HS-5 (cell line): ENCODE measurements at places on chromosomes 11 and 22.

DNA sequence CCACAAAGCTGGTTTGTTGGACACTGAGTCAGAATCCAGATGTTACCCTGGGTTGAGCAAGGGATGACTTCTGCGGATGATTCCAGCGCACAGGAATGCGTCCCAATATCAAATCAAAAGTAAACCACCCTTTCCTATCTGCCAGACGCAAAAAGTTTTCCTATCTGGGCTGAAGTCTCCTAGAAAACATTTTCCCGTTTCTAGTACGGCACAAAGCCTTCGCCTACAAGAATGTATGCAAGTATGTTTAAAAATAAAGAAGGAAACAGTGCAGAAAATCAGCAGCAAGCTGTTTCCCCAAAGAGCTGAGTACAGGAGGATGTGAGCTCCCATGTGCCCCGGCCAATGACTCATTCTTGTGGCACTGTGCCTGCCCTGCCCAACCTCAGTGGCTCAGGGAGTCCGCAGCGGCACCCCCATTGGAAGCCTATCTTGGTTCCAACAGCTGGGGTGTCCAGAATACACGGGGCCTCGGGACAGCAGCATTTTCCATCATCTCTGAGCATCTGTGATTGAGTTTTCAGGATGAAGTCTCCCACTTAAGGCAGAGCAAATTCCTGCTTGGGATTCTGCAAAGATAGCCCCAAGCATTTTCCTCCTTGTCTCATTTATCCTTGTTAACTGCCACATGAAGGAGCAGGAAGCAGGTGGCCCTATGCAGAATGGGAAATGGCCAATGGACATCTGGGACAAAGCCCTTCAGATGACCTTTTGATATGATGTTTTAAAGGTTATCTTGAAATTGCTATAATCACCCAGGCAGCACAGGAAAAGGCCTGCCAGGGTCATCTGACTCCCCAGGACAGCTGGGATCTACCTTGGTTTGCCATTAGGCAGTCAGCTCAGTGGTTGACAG, 17.5 kb downstream of the KCNJ5 start:
- peak; percentile 90 for DNase-seq

- peak; percentile 18 for DNase-seq
These were observed 305.8 kb upstream of the NCAM1 start for GRCh38 chr11:112655371-112655770.

DNA sequence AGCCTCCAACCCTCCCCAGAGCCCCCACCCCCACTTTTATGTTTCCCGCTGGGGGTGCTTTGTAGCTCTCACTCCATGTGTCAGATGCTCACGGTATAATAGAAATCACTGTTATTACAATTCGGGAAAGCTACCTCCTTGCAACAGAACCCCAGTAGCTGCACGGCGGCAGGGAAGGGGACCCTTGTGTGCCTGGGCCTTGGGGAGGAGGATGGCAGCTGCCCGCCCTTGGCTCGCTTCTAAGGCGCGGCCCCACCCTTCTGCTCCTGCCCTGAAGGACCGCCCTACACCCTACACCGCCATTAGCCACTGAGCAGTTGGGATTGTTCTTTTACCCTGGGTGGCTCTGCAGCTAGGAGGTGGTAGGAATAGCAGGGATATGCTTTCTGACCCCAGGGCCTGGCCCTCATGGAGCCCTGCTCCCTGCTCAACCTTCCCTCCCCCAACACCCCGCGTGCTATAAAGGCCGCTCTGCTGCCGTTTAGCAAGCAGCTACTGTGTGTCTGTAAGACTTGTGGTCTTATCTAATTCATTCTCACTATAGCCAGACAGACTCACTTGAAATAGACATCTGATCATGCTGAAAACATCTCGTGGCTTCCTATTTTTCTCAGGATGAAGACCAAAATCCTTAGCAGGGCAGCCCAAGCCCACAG, 219.7 kb downstream of the CEP164 start:
- DNase-seq: no peak

- peak; percentile 88 for DNase-seq
These were observed 534.3 kb downstream of the ETS1 start for GRCh38 chr11:128052912-128053641.

DNA sequence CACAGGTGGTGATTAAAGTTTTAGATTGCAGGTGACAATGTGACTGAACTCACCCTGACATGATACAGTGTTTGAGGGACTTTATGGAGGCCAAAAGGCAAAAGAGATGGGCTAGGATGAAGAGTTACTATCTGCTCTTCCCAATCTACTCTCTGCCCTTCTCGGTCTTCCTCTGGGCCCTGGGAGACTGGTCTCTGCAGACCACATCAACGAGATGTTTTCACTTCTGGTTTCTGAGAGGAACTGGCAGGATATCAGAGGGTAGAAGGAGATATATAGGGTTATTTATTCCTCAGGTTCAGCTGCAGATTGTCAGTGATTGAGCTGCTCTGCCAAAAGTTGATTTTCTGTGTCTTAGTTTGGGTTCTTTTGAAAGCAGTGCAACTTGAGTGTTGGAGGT, 32.4 kb upstream of the CD44 start:
- DNase-seq: no peak

GRCh38 chr11:109914809-109915653, 178.2 kb upstream of the ZC3H12C start:
- DNase-seq: no peak

DNA sequence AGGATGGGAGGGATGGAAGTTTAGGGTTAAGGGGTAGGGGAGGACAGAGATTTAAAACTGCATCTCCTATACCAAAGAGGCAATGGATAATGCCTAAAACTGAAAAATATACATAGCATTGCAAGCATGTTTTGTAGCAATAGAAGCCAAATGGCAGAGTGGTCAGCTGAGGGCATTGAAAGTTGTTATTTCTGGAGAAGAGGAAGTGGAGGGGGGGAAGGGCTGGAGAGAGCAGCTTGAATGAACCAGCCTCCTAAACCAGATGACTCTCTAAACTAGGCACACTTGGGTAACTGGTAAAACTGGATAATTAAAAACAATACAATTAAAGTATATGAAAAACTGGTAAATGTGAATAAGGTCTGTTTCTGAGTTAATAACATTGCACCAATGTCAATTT, 70.3 kb upstream of the TP53I11 start:
- DNase-seq: no peak

DNA sequence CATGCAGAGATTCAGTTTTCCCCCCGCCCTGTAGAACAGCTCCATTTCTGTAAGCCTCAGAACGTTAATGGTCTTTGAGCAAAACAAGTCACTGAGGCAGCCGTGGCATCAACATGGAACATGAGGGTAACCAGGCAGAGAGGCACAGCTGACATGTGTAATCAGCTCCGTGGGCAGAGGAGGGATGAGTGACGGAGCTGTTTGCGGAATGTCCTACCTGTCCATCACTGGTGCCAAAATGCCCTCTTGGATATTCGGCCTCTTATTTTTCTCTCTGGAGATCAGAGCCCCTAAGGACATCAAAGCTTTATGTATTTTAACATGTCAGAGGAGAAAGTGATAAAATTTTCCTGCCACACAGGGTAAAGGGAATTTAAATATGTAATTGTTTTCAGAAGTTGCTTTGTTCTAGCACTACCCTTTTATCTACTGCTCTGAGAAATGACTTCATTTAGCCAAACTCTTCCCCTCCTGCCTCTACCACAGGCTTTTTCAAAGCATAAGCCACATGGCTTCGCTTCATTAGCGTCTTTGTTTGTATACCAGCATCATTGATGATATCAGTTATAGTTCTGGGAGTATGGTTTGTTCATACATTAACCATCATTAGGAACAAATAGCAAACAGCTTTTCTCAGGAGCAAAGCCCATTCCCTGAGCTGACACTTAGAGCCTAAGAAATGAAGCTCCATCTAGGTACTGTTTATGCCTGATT, 32.9 kb downstream of the C11orf71 start:
- no peak for DNase-seq

GRCh38 chr22:31695423-31695822, 33.4 kb upstream of the PISD start:
- no peak for DNase-seq

- DNase-seq: no peak
These were observed 7.1 kb downstream of the IL17RA start for GRCh38 chr22:17091851-17092250.

GRCh38 chr11:41005986-41006385, 453.5 kb downstream of the LRRC4C start:
- no peak for DNase-seq

GRCh38 chr11:108144615-108145014, 23.2 kb downstream of the ACAT1 start:
- DNase-seq: no peak

GRCh38 chr11:296171-297050, 2.9 kb downstream of the IFITM5 start:
- no peak for DNase-seq

DNA sequence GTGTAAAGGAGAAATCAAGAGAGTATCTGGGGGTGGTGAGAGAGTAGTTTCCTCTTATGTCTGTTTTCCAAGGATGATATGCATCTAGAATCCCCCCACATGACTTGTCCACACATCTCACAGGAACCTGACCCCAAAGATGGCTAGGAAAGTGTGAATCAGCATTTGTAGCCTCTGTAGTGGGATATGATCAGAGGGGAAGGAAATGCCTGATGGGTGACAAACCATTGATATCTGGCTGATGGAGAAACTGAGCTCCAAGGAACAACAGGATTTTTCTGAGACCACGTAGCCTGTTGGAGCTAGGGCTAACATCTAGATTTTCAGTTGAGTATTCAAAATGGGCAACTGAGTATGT, 369.4 kb downstream of the DDX10 start:
- peak; percentile 24 for DNase-seq

GRCh38 chr22:16721961-16722360, 103.2 kb downstream of the XKR3 start:
- no peak for DNase-seq

- DNase-seq: no peak
These were observed 168.9 kb upstream of the CHORDC1 start for GRCh38 chr11:90391756-90392155.
